KG1 (cell line): ENCODE measurements at places on chromosomes 3 and 15.

DNA sequence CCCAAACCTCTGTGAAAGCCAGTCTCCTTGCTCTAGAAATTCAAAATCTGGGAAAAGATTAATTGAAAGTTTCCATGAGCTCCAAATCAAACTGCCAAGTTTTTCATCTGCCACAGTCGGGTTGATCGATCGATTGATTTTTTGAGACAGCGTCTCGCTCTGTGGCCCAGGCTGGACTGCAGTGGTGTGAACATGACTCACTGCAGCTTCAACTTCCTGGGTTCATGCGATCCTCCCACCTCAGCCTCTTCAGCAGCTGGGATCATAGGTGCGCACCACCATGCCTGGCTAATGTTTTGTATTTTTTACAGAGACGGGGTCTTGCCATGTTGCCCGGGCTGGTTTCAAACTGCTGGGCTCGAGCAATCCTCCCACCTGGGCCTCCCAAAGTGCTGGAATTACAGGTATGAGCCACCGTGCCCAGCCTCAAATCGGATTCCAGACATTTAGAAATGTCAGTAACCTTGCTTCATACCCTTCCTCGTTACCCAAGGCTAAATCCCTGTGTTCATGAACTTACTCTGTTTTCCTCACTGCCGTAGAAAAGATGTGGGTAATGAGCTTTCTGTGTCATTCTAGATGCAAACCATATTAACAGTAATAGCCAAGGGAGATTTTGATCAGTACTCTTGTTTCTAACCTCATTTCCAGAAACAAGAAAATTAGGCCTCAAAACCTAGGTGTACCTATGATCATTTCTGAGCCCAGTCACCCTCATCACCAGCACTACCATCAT lies 105.9 kb upstream of the AKAP13 start:
- no peak for DNase-seq

DNA sequence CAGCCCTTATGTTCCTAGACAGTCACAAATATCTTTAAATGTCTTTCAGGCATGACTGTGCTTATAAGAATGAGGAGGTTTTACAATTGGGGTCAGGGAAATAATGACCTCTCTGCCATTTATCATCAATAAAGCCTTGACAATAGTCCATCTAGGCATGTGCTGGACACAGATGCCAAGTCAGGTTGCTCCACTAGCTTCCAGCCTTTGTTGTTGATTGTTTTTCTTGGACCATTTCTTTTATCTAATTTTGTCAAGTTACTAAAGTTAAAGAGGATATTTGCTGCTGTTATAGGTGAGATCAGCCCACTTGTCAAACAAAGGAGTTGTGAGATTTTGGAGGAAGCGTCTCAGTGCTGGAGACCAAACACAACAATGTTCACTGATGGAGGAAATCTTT lies 628.0 kb downstream of the ROBO2 start:
- DNase-seq: no peak

GRCh38 chr15:87563869-87564268 lies 692.7 kb downstream of the NTRK3 start:
- no peak for DNase-seq

DNA sequence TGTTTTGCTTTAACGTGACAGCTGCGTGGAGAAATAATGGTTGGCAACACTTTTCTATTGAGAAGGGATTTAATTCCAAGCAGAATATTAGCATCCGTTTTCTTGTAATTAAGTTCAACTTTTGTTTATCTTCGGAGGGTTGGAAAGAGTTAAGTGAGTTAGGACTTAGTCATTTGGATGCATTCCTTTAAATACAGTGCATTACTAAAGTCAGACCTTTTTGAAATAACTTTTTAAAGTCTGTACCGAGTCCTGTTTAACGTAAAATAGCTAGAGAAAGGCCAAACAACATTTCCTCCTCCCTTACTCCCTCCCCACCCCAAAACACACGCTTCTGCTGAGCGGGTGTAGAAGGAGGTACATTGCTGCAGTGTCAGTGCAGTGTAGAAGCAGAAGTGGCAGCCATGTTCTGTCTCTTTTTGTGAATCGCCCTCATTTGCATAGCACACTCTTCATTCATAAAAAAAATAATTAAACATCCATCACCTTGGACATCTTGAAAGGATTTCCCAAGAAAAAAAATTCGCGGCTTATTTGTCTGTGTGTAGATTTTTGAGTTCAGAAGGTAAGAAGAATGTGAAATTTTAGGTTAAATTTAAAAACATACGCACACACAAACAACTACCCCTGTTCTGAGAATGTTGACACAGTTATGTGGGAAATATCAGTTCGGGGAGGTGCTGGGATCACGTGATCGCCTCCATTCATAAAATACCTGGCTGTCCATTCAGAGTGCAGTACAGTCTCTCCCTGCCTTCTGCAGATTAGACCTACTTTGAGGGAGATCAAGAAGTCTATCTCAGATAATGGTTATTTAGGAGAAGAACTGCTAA lies 1.6 kb downstream of the SPRED1 start:
- DNase-seq: peak; percentile 70

DNA sequence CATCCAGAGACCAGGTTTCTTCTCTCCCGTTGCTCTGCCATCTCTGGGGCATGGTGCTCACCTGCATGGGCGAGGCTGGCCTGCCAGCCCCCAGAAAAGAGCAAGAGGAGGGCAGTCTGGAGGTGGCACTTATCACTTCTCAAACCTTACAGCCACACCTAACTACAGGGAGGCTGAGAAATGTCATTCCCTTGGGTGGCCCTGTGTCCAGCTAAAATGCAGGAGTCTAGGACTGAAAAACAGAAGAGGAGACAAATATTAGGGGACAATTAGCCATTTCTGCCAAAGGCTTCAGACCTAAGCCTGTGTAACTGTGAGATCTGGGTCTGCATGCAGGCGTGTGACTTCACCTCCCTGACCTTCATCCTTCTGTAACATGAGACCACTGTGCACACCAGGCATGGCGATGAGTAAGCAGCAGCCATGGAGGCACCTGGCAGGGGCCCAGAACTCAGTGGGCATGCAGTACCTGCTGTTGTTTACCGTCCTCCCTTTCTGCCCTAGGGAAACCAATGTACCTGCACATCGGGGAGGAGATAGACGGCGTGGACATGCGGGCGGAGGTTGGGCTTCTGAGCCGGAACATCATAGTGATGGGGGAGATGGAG lies 83.4 kb downstream of the MESD start:
- no peak for DNase-seq
